ENCODE measurements at places on chromosomes 16 and 17. TPM values are rescaled to one million over a fixed set of nuclear protein-coding genes. Genes with fewer than 3 reads are reported as not detected.

NPIPB13 gene
- 4.1 TPM for total RNA-seq

DHRS7C gene
- not detected for total RNA-seq

ZNF423 gene
- total RNA-seq, result 3.4 TPM

PDF gene
- 9.5 TPM for total RNA-seq

SLC43A2 gene
- 23.2 TPM for total RNA-seq

VKORC1 gene
- total RNA-seq, result 149 TPM

PPP1R27 gene
- total RNA-seq, result not detected

MYCBPAP gene
- 1.8 TPM for total RNA-seq

HOXB4 gene
- not detected for total RNA-seq

C1QTNF1 gene
- 39.5 TPM for total RNA-seq

HSD17B1 gene
- 0.39 TPM for total RNA-seq

SAP30BP gene
- 58.1 TPM for total RNA-seq

OR3A3 gene
- total RNA-seq, result not detected

CTDNEP1 gene
- 30.1 TPM for total RNA-seq

MYL11 gene
- total RNA-seq, result not detected

NHLRC4 gene
- total RNA-seq, result 0.65 TPM

PHF23 gene
- 34.4 TPM for total RNA-seq

CCL16 gene
- total RNA-seq, result not detected

CAPNS2 gene
- total RNA-seq, result 0.65 TPM

WNK4 gene
- under 0.01 TPM for total RNA-seq

MATCAP1 gene
- total RNA-seq, result 4.2 TPM

SLC12A3 gene
- not detected for total RNA-seq

ADCY7 gene
- total RNA-seq, result 86.5 TPM

HES7 gene
- total RNA-seq, result not detected

AANAT gene
- total RNA-seq, result not detected

TLCD2 gene
- 5.3 TPM for total RNA-seq

SMARCD2 gene
- total RNA-seq, result 77.0 TPM

P3H4 gene
- total RNA-seq, result 41.6 TPM

SOST gene
- not detected for total RNA-seq

FAM222B gene
- total RNA-seq, result 5.0 TPM

ZNF629 gene
- 14.5 TPM for total RNA-seq

CD7 gene
- total RNA-seq, result not detected

ST6GALNAC2 gene
- total RNA-seq, result 1.4 TPM

CAMKK1 gene
- 5.9 TPM for total RNA-seq

PRR35 gene
- 0.11 TPM for total RNA-seq

SLC16A6 gene
- not detected for total RNA-seq

PRAC1 gene
- total RNA-seq, result not detected

MARF1 gene
- total RNA-seq, result 26.4 TPM

CCP110 gene
- total RNA-seq, result 16.1 TPM

CDH3 gene
- total RNA-seq, result 0.13 TPM

CTRB2 gene
- not detected for total RNA-seq

GPR142 gene
- total RNA-seq, result not detected

PITPNM3 gene
- total RNA-seq, result 7.1 TPM

NPIPB6 gene
- not detected for total RNA-seq

PDPK1 gene
- 20.6 TPM for total RNA-seq

CLDN7 gene
- total RNA-seq, result 2.7 TPM

MRPS34 gene
- total RNA-seq, result 36.3 TPM
